AG04450 (cell line): ENCODE measurements at places on chromosomes 6 and 20.

GRCh38 chr6:24489881-24490280, 503 bp upstream of the GPLD1 start:
- DNase-seq: no peak

DNA sequence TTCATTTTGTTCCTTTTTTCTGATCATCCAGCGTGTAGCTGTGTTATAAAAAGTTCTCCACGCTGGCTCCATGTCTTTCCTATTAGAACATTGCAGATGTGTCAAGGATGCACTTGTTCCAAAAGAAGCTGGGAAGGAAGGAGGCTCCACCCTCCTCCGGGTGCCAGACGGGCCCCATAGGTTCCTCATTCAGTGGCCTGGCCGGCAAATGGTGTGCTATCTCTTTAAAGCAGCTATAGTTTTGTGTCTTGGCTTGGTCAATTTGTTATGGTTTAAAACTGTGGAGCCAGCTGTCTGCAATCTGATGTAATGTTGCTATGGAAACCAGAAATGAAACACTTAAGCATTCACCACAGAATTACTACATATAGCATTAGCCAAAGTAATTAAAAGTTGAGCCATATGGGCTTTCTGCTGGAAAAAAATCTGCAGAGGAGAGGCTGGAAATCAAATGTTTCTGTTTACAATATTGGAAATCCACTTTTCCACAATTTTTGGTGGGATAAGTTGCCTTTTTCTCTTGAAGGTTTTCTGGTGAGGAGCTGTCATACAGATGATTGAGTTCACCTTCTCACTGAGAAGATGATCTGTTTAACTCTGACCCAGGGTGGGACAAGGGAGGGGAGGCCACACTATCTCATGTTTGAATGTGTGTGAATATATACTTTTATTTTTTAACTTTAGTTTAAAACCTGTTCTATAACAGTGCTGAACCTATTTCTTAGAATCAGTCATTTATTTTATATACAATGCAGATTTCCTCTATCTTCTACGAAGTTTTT, 167.4 kb downstream of the SASH1 start:
- DNase-seq: peak; percentile 95

DNA sequence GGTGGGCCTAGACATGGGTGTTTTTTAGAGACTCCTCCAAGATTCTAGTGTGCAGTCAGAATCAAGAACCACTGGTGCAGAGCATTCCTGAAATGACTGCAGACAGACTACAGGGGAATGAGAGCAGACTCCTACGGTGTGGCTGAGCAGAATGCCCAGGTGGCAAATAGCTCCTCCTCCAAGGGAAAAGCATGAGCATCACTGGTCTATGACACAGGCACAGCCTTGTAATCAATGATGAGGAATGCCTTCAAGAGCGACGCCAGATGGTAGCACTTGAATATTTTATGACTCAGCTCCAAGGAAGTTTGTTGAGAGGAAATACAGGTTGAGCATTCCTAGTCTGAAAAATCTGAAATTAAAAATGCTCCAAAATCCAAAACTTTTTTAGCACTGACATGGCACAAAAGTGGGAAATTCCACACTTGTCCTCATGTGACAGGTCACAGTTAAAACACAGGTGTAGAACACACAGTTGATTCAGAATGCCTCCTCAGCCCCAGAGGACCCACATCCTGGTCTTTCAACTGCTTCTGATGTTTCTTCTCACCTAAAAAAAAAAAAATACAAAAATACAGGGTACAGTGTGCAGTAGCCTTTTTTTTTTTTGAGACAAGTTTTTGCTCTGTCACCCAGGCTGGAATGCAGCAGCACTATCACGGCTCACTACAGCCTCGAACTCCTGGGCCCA, 10.6 kb upstream of the FAM8A1 start:
- peak; percentile 83 for DNase-seq

DNA sequence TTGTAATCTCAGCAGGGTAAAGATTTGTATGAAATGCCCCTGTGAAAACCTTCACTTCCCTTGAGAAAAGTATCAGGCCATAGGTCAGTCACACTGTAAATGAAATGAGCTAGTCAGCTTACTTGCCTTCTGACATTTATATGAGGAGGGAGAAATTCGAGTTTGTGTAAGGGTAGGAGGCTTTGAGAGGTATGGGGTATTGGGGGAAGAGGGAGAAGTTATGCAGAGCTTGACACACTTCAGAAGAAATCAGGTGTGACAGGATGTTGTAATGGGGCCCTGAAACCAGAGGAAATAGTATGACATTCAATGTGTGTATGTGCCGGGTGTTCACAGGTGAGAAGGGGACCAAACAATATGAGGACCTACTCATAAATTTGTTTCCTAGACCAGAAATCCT, 64.2 kb upstream of the CCN6 start:
- no peak for DNase-seq

GRCh38 chr6:81774542-81774941, 22.1 kb upstream of the TENT5A start:
- DNase-seq: no peak

- DNase-seq: no peak
Measured at GRCh38 chr20:32622585-32623468, 37.7 kb upstream of the NOL4L start.

GRCh38 chr6:156901309-156902019, 124.3 kb downstream of the ARID1B start:
- DNase-seq: no peak

DNA sequence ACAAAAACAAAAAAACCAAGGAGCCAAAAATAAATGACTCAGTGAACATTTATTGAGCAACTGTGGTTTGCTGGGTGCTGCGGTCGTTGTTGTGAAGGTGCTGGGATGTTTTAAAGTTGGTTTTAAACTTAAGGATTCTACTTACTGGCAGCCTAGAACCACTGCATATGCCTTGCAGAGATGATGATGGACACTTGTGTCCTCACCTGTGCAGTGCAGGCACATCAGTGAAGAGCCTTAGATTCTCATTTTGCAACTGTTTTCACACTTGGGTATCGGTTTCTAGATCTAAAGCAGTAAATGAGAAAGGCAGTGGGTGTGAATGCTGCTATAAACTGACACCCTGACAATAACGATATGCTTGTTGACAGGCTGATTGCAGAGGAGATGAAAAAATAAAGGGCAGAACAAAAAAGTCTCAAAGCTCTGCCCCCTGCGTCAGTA, 68.8 kb downstream of the UTRN start:
- DNase-seq: no peak

- no peak for DNase-seq
Measured at GRCh38 chr6:52399511-52400312, 20.4 kb upstream of the EFHC1 start.

- no peak for DNase-seq
Measured at GRCh38 chr6:129134535-129134934, 251.6 kb downstream of the LAMA2 start.

GRCh38 chr6:134714679-134715078, 235.2 kb downstream of the ALDH8A1 start:
- DNase-seq: no peak

DNA sequence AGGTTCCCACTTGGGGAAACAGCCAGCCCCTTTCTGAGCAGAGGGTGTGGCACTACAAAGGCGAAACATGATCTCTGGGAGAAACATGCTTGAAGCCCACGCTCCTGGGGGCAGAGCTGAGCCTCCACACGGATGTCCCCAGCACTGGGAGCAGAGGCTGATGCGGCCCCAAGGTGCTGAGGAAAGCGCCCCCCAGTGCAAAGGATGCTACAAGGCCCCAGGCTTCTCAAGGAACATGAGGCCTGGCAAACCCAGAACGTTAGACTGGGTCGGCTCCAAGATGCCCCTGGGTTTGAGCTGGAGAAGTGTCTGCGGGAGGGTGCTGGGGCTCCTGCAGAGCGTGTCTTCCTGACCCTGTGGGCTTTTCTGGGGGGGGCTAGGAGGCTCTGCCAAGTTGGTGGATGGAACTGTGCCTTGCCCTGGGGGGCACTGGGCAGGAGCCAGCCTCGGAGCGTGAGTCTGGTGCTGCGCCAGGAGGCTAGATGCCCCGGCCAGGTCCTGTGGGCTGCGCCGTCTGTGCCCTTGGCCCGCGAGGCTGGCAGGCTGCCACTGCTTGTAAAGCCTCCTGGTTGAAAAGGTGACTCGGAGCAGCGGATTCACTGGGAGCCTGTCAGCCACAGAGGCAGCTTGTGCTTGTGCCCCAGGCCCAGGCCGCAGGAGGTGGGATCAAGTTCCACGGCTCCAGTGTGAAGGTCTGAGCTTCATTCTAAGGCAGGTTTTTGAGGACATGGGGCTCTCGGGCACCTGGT, 8.1 kb downstream of the SYNJ2 start:
- no peak for DNase-seq

DNA sequence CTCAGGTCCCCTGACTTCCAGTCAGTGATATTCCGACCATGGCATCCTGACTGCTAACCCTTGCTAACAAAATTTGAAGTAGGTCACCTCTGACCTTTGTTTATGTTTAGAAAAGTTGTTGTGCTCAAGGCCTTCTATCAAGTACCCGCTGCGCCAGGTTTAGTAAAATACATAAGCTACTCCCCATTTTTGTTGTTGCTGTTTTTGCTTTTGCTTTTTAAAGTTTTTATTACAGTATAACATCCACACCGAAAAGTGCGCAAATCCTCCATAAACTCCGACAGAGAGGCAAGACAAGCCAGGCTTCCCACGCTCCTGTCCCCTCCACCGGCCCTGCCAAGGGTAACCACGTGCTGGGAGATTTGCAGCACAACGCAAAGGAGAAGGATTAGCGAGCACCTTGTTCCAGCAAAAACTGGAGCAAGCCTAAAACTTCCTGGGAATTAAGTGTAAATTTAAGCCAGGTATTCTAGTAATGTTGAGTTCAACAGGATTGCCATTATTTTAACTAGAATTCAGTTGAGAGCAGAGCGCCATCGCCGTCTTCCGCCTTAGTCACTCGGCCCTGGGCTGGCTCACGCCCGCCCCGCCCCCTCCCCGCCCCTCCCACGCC, 17.8 kb upstream of the HMGN4 start:
- DNase-seq: no peak

- no peak for DNase-seq
Measured at GRCh38 chr6:41228096-41228495, at the start of gene TREML4. TREML4 (plus strand) TSS chr6:41228349; CDS start chr6:41228428, 79 bp downstream.

- DNase-seq: no peak
Measured at GRCh38 chr6:34546551-34547321, 9.4 kb downstream of the SPDEF start.

- no peak for DNase-seq
Measured at GRCh38 chr20:47675190-47676142, 109.8 kb downstream of the SULF2 start.

DNA sequence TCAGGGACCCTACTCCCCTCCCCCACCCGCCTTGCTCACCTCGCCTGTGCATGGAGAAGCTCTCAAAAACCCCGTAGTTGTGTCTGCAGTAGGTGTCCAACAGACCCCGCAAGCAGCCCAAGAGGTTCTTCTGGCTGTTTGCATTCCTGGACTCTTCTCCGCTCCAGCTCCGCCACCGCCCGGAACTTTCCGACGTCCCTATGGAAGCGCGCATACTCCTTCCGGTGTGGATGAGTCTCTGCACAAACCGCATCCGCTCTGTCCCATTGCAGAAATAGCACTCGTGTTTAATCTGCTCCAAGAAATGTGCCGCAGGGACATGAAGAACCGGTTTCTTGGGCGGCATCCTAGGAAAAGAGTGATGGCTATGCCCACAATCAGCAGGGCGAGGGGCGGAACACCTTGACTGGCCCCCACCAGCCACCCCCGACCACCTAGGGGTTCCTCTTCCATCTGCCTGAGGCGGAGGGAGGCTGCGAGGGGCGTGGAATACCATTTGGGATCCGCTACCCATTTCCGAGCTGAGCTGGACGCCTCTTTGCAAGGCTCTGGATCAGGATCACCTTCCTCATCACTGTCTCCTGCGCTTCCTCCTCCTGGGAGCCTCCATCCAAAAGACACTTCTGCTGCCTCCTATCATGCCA, 20.2 kb downstream of the HLA-DRA start:
- no peak for DNase-seq

- no peak for DNase-seq
Measured at GRCh38 chr6:52283111-52283510, 1.4 kb downstream of the MCM3 start.

DNA sequence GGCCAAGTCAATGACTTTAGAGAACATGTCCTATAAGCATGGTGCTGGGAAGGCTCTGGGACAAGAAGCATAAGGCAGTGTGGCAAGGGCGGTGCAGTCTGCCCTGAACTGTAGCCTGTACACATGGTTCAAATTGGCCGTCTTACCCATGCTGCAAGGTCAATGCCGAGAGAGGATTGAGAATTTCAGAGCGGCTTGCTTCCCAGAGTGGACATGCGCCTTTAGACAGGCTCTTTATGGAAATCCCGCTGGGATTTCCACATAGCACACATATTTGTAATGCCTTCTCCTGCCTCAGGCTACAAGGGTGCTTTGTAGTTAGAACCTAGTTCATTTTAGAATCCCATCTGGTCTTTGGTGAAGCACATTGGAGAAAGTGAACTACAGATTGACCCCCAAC, 36.1 kb upstream of the CEP162 start:
- no peak for DNase-seq

GRCh38 chr6:16400248-16400760, 161.9 kb downstream of the GMPR start:
- DNase-seq: no peak

- DNase-seq: no peak
Measured at GRCh38 chr6:110653381-110653780, 161.9 kb downstream of the CDK19 start.

GRCh38 chr20:10658051-10658823, 15.6 kb downstream of the JAG1 start:
- no peak for DNase-seq

DNA sequence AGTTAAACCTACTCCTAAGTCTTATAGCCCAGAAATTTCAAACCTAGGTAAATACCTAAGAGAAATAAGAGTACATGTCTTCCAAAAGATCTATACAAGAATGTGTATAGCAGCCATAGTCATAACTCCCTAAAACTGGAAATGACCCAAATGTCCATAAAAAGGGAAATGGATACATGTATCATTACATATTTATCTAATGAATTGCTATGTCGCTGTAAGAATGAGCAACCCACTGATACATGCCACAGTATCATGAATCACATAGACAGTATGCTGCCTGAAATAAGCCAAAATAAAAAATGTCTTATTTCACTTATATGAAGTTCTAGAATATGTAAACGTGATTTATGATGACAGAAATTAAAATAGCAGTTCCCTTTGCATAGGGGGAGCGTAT, 679.5 kb downstream of the MAFB start:
- no peak for DNase-seq

DNA sequence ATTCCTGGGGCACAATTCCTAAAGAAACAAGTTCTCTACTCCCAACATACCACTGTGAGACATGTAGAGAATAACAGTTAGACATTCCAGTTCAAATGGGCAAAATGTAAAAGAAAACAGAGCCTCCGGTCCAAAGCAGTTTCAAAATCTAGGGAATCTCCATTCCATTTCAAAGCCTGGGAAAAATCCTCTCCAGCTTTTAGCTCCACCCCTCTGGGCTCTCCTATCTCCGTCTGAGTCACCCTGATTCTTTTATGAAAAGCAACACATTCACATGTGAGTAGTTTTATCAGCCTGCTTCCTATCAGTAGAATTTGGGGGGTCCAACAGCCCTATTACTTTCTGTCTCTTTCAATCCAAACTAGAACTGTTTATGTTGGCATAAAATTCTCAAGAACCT, 3.7 kb downstream of the CSNK2A1 start:
- no peak for DNase-seq
